DND-41 (cell line): ENCODE measurements at places on chromosomes 3 and 15.
A peak's percentile ranks its signal among the peaks of the same experiment; 100 is the strongest.

DNA sequence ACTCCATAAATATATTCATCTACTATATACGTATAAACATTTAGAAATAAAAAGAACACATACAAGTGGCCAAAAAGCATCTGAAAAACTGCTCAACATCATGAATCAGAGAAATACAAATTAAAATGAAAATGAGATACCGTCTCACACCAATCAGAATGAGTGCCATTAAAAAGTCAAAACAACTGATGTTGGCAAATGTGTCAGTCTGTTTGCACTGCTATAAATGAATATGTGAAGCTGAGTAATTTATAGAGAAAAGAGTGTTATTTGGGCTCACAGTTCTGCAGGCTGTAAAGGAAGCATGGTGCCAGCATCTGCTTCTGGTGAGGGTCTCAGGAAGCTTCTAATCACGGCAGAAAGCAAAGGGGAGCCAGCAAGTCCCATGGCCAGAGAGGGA is 620.3 kb upstream of the CCDC54 start:
- H3K36me3 ChIP-seq: no peaks in the 10 kb centered on the region
- H3K27ac ChIP-seq: no peak overlapping the region
- no peaks in the 10 kb centered on the region for H3K27me3 ChIP-seq
- no peaks in the 10 kb centered on the region for H3K4me1 ChIP-seq
- no peak overlapping the region for H3K4me3 ChIP-seq
- no peak for DNase-seq

DNA sequence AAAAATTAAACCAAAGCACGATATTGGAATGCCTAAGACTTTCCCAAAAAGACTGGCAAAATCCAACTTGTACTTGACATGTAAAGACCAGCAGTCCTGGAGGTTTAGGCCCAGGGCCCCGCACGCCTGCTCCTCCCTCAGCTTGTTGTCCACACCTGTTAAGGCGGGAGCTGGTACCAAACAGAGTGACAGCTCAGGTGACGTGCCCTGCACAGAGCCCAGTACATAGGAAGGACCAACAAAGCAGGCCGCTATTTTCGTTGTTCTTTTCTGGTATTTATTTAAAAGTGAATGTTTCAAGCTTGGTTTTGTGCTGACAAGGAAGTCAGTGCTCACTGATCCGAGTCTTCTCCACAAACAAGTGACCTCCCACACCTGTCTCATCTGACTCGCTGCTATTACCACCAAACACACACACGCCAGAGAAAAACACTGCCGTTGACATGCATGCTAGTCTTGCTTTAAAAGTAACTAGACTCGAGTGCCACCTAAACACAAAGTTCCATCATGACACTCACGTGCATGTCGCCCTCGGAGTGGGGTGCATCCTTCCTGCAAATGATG is 50.2 kb downstream of the HERC2 start:
- no peak for DNase-seq
- no peak overlapping the region for H3K27ac ChIP-seq
- H3K4me3 ChIP-seq: no peak overlapping the region
- H3K27me3 ChIP-seq: no peaks in the 10 kb centered on the region
- no peaks in the 10 kb centered on the region for H3K4me1 ChIP-seq

- no peak overlapping the region for H3K4me3 ChIP-seq
- H3K27me3 ChIP-seq: no peaks in the 10 kb centered on the region
- peaks cover 38% of the 10 kb centered on the region for H3K4me1 ChIP-seq
- DNase-seq: no peak
Measured at GRCh38 chr3:52222319-52223221, 2.9 kb downstream of the TLR9 start.

- DNase-seq: no peak
- no peak overlapping the region for H3K27ac ChIP-seq
- no peaks in the 10 kb centered on the region for H3K4me1 ChIP-seq
- H3K36me3 ChIP-seq: no peaks in the 10 kb centered on the region
- H3K4me3 ChIP-seq: no peak overlapping the region
Measured at GRCh38 chr3:119257654-119258410, 17.2 kb upstream of the B4GALT4 start.

DNA sequence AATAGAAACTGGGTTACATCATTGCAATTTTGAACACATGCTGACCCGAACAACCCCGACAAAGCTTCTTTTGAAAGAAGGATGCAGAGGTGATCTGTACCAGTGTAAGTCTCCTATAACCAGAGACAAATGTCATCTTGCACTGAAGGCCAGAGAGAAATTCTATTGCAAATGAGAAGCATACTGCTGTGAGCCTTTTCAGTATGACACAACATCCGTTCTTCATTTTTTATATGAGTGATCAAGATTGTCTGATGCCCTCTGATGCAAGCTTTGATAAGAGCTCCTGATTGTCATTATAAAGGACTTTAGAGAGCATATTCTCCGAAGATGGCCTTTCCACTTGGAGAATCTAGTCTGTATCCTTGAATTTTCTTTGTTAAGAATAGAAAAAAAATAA is 36.9 kb downstream of the PCOLCE2 start:
- no peaks in the 10 kb centered on the region for H3K4me1 ChIP-seq
- H3K27me3 ChIP-seq: peaks cover 20% of the 10 kb centered on the region
- no peak for DNase-seq
- no peak overlapping the region for H3K27ac ChIP-seq

GRCh38 chr15:40763801-40764628 is at the start of gene GCHFR:
Gene GCHFR, plus strand, starts transcription at chr15:40764068. Its CDS starts 113 bp downstream, at chr15:40764181.
- DNase-seq: no peak
- peaks cover 19% of the 10 kb centered on the region for H3K36me3 ChIP-seq
- no peaks in the 10 kb centered on the region for H3K27me3 ChIP-seq
- no peak within 1 kb of the TSS for H3K27ac ChIP-seq
- H3K4me3 ChIP-seq: no peak within 1 kb of the TSS

DNA sequence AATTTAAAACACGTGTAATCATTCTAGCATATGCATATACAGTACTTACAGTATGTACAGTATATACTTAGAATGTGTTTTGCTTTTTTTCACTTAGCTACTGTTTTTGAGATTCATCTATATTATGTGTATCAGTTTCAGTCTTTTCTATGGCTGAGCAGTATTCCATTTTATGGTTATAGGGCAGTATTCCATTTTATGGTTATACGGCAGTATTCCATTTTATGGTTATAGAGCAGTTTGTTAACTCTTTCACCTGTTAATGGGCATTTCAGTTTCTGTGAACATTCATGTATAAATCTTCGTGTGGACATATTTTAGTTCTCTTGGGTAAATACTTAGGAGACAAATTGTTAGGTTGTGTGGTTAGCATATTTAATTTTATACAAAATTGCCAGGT is 40.9 kb downstream of the PDCD6IP start:
- peaks cover 32% of the 10 kb centered on the region for H3K36me3 ChIP-seq
- DNase-seq: no peak
- no peak overlapping the region for H3K4me3 ChIP-seq
- H3K4me1 ChIP-seq: no peaks in the 10 kb centered on the region

DNA sequence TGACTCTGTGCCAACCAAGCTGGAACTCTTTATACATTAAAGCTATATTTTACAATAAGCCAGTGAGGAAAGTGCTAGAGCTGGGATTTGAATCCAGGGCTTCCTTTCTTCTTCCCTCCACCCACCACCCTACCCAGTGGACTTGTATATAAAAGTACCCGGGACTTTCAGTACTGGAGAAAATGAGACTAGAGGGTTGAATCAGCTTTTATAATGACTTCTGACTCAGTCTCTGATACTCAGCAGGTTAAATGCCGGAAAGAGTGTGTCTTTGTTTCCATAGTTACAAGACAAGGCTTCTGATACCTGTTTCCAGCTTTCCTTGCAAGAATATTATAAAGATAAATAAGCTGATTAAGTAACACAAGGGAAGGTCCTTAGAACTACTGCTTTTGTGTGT is 80.9 kb downstream of the FRMD4B start:
- no peak for DNase-seq
- H3K27ac ChIP-seq: no peak overlapping the region
- H3K36me3 ChIP-seq: peaks cover 51% of the 10 kb centered on the region

GRCh38 chr3:127734754-127735473 is 62.2 kb downstream of the ABTB1 start:
- H3K4me1 ChIP-seq: 0 out of 2 replicates have a peak, but pooled peaks cover 7% of the 10 kb centered on the region
- no peak for DNase-seq
- no peak overlapping the region for H3K27ac ChIP-seq
- H3K36me3 ChIP-seq: no peaks in the 10 kb centered on the region
- peaks cover 3% of the 10 kb centered on the region for H3K27me3 ChIP-seq
- no peak overlapping the region for H3K4me3 ChIP-seq

DNA sequence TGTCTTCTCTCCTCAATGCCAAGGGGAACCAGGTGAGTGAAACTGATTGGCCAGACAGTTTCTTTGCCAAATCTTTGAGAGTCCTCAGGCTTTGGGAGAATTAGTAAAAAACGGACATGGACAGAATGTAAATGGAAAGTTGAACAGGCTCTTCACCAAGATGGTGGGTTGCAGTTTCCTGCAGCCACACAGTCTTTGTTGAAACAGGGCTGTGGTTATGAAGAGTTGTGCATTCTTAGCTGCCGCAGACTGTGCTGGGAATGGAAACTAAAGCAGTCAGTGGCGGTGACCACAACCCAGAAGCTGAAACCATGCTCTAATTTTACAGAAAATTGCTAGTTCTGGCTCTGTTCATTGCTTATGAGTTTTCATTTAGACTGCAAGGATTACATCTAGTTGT is 42.1 kb upstream of the TASOR start:
- peak; percentile 60 for DNase-seq
- no peaks in the 10 kb centered on the region for H3K27me3 ChIP-seq
- H3K27ac ChIP-seq: peak overlapping the region; percentile 36; the same call in 1 of the 2 replicates
- no peak overlapping the region for H3K4me3 ChIP-seq
- H3K4me1 ChIP-seq: 0 out of 2 replicates have a peak, but pooled peaks cover 6% of the 10 kb centered on the region
- peaks cover 63% of the 10 kb centered on the region for H3K36me3 ChIP-seq

DNA sequence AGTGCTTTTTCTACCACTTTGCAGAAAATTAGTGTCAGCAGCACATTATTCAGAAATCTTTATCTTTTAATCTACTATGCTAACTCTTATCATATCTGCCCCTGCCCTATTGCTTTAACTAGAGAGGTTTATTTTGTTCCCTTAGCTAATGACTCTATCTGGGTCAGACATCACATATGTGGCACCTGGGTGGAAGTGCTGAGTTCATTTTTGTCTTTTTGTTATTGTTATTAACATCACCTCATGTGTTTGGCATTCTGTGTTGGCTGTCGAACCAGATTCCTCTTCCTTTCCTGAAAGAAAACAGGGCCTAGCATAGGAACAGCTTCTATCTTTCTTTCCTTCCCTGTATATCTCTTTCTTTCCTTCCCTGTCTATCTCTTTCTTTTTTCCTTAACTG is 100.7 kb downstream of the RBMS3 start:
- H3K27ac ChIP-seq: no peak overlapping the region
- H3K4me3 ChIP-seq: no peak overlapping the region
- H3K27me3 ChIP-seq: no peaks in the 10 kb centered on the region
- no peaks in the 10 kb centered on the region for H3K4me1 ChIP-seq
- no peak for DNase-seq

DNA sequence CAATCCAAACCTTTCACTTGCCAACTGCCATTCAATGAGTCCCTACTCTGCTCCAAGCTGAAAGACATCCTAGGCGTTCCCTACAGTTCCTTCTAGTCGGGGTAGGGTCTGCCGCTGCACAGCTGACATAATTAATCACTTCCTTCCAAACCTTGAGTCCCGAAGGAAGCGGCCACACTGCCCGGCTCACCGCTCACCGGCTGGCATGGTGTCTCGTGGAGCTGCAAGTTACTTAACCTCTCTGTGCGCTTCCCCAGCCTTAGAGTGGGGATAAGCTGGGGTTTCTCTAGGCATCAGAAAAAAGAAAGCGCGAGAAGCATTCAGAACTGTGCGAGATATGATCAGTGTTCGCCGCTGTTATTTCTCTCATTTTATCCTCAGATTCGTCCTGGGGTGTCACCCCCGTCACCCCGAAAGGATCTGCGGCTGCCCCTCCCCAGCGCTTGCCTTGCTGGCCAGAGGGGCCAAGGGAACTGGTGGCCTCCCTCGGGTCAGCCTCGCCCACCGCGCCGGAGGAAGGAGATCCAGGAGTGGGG is 748 bp downstream of the MRPS25 start:
- peaks cover 27% of the 10 kb centered on the region for H3K4me1 ChIP-seq
- H3K27me3 ChIP-seq: no peaks in the 10 kb centered on the region
- peak; percentile 43 for DNase-seq
- H3K4me3 ChIP-seq: peak overlapping the region; percentile 96

DNA sequence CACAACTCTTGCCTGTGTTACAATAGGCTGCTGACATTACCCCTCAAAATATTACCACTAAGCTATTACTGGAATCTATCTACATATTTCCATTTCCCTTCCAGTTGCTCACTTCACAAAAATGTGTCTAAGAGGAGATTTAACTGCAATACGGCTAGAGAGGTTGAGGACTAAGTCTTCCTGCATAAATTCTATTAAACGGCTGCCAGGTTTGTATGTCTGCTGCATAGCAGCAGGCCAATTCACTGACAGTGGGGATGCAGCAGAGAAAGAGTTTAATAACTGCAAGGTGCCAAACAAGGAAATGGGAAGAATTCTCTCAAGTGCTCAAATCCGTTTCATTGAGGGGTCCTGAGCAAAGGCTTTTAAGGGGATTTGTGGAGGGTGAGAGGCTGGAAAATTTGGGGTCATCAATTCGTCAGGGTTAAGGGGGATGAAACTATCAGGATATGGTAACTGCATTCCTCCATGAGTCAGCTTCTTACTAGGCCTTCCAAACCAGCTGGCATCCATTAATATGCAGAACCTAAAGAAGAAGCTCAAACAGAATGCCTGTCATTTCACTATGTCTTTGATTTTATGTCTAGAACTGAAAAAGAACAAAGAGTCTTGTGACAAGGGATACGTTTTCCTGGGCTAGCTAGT is 675.6 kb downstream of the TBL1XR1 start:
- H3K27ac ChIP-seq: no peak overlapping the region
- no peaks in the 10 kb centered on the region for H3K36me3 ChIP-seq
- no peaks in the 10 kb centered on the region for H3K27me3 ChIP-seq
- H3K4me1 ChIP-seq: no peaks in the 10 kb centered on the region
- DNase-seq: no peak

GRCh38 chr15:70259028-70259424 is 161.3 kb upstream of the TLE3 start:
- H3K36me3 ChIP-seq: no peaks in the 10 kb centered on the region
- H3K27ac ChIP-seq: peak overlapping the region; percentile 91

GRCh38 chr15:100759698-100760356 is 119.8 kb upstream of the ALDH1A3 start:
- H3K27me3 ChIP-seq: peaks cover 2% of the 10 kb centered on the region
- no peaks in the 10 kb centered on the region for H3K36me3 ChIP-seq
- no peak for DNase-seq
- H3K4me1 ChIP-seq: no peaks in the 10 kb centered on the region
- H3K4me3 ChIP-seq: no peak overlapping the region

DNA sequence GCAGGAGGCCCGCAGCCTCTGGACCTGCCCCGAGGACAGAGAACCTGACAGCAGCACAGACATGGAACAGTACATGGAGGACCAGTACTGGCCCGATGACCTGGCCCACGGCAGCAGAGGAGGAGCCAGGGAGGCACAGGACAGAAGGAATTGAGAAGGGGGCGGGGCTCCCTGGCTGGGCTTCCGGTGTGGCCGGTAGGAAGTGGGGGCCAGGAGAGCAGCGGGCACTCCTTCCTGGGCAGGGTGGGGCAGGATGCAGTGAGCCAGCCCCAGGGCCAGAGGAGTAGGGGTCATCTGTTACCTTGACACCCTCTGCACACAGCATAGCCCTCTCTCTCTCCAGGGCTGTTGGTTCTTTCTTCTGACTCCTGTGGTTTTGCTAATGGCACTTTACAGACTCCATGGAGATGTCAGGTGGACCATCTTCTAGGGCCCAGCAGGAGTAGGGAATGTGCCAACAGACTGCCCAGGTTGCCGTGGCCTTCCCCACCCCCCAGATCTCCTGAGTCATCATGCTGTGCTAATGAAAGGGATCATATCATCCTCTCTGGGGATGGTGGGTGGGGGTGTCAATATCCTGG is 8.6 kb upstream of the ISG20 start:
- peak overlapping the region; percentile 36; the same call in 1 of the 2 replicates for H3K27ac ChIP-seq
- no peak for DNase-seq
- no peaks in the 10 kb centered on the region for H3K27me3 ChIP-seq
- H3K4me3 ChIP-seq: no peak overlapping the region
- H3K36me3 ChIP-seq: peaks cover 67% of the 10 kb centered on the region
